Omental fat pad (tissue), 4 donors: ENCODE measurements at places on chromosomes 7 and 10.

DNA sequence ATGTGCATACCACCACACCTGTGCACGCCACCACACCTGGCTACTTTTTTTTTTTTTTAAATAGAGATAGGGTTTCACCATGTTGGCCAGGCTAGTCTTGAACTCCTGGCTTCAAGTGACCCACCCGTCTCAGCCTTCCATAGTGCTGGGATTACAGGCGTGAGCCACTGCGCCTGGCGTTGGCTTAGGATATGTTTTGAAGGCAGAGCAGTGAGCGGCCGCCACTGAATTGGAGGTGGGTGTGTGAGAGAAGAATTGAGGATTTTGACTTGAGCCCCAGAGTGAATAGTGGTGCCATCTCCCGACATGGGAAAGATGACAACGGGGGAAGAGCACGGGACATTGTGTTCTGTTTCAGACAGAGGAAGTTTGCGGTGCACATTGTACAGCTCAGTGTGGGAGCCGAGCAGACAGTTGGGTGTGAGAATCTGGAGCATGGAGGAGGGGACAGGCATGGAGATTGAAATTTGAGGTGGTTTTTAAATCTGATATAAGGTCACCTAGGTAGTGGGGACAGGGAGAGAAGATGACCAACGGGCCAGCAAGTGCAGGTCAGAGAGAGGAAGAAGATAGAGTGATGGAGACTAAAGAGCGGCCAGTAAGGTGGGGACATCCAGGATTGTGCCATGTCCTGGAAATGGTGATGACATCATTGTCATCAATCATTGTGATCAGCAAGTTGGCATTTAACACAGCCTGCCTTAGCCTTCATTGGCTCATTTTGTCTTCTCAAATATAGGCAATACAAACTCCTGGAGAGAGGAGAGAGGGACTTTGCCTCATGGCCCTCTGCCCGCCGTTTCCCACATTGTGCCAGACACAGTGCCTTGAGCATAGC is 35.8 kb downstream of the VWA2 start:
- no peak for DNase-seq

DNA sequence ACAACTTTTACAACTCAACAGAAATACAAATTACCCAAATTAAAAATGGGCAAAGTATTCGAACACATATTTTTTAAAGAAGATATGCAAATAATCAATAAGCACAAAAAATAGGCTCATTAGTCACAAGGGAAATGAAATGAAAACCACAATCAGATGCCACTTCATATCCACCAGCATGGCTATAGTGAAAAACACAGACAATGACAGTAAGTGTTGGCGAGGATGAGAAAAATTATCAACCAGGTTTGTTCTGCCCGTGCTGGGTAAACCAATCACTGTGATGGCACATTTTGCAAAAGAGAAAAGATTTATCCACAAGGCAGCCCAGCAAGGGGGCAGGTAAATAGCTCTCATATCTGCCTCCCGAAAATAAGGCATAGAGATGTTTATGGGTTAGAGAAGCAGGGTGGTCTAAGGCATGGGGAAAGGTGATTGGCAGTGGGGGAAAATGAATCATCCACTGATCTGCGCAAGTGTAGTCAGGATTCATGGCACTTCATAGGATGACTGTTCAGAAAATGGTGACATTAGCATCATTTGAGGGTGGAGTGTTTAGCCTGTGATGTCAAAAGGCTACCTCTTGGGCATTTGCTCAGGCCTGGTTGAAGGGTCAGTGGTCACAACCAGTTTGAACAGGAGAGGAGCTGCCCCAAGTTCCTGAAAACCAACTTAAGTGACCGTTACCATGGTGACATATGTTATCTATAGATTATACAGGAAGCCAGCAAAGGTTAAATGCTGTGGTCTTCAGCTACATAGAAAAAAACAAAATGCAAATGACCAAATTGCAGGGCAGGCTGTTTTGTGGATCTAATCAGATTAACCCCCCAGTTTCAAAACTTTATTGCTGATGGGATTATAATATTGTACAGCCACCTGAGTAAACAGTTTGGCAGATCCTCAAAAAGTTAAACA is 8.0 kb upstream of the CFAP70 start:
- no peak for DNase-seq

GRCh38 chr7:130380861-130381455 is 664 bp downstream of the CPA1 start:
- no peak for DNase-seq

- DNase-seq, result no peak
Measured at GRCh38 chr10:47151920-47152319, 148.1 kb upstream of the GDF10 start.

GRCh38 chr7:38748056-38748610 is 117.0 kb upstream of the AMPH start:
- no peak for DNase-seq

DNA sequence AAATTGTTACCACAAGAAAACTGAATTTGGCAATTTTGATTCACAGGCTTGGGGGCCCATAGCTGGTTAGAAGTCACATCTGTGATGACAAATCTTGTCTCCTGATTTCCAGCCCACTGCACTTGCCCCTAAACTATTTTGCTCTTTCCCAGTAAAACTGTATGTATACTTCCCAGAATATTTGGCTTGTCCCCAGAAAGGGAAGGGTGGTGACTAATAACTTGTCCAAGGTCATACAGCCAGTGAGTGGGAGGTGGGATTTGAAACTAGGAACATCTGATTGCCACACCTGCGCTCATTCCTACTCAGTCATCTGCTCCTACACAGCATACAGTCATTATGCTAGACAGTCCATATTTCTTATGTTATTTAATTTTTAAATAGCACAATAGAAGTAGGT is 304.5 kb downstream of the SDHAF3 start:
- DNase-seq, result no peak

GRCh38 chr10:29969255-29970011 is 90.0 kb downstream of the JCAD start:
- no peak for DNase-seq

DNA sequence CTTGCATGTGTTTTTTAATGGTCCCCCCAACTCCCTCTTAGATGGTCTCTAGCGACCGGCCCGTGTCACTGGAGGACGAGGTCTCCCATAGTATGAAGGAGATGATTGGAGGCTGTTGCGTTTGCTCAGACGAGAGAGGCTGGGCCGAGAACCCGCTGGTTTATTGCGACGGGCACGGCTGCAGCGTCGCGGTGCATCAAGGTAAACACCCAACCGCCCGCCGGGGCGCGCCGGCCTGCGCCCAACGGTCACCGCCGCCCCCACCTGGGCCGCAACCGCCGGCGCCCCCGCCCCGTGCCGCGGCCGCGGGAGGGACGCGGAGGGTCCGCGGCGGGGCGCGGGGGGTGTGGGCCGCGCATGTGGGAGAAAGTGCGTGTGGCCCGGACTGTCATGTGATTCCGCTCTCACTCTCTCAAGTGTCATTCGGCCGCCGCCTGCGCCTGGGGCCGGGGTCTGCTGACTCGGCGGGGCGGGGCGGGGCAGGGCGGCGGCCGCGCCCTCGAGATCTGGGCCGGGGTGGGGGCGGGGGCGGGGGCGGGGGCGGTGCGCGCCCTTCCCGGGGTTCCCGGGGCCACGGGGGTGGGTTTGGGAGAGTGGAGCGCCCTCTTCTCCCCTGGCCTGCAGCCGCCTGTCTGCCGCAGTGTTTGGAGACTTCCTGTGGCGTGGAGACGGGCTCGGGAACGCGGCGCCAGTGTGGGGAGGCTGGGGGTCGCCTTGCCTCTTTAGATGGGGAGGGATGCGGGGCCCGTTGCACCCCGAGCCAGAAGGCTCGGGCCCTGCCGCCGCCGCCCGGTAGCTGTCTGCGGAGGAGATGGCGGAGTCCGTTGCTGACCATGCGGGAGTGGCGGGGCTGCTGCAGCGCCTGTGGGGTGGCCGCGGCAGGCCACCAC is 817 bp downstream of the MLLT10 start:
- DNase-seq, result no peak

- no peak for DNase-seq
Measured at GRCh38 chr7:4711634-4712033, 29.5 kb downstream of the FOXK1 start.

GRCh38 chr10:21458126-21458871 is 67.2 kb downstream of the SKIDA1 start:
- DNase-seq, result no peak

DNA sequence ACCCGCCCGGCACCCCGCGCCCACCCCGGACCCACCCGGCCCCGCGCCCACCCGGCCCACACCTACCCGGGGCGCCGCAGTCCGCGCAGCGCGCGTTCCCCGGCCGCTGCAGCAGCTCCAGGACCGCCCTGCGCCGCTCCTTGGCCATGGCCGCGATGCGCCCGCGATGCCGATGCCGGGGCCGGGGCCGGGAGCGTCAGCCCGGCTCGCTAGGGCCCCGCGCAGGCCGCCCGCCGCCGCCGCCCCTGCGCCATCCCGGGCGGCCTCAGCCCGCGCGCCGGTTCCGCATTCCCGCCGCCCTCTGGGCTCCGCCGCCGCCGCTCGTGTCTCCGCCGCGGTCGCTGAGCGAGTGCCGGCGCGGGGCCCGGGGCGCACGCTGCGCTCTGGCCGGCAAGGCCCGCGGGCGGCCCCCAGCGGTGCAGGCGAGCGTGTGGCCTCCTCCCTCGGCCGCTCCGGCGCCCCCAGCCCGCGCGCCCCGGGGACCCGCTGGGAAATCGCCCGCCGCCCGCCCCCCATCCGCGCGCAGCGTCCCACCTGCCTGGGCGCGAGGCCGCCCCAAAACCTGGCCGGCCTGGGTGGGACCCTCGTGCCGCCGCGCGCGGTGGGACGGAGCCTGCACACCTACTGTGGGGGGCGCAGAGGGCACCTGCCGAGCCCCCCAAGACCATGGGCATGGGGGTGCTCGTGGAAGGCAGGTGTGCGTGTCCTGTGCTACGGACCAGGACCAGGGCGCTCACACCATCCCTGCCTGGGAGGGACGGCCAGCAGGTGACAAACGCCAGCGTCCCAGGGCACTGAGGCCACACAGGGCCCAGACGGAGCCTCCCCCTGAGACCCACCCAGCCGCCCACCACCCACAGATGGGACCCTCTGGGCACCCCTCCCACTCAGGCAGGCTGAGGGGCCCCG is at the start of gene ADAP1:
Gene ADAP1 (minus strand): TSS at position 351 of the 909 bp plus-strand sequence. CDS start 203 bp downstream, at position 148.
- no peak for DNase-seq

DNA sequence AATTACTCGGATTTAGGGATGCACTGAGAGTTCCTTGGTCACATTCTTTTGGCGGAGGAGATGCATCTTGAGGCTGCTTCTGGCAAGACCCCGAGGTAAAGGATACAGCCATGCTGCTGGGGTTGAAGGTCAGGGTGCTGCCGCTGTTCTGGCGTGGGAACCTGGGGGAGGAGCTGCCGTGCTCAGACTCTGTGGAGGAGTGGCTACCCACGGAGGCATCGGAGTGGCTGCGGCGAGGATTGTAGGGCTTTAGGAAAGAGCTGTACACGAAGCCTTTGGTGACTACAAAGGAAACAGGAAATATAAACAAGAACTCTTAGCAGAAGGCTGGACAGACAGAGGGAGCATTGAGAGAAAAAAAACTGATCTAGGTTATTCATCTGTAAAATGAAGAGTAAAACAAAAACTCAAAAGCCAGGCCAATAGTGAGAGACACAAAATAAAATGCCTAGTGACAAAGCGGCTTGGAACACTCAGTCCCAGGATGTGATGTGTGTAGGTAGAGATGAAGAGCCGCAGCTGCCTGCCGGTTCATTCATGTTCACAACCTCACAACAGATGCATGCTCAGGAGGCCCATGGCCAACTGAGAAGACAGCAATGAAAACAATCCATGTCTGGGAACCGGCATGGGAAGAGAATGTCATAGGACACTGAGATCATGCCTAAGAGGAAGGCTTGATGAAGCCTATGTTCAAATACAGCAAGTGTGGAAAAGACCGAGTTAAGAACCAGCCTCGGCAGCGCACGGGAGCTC is 97.8 kb downstream of the ABCC2 start:
- no peak for DNase-seq

- no peak for DNase-seq
Measured at GRCh38 chr7:121714559-121715303, 158.2 kb upstream of the PTPRZ1 start.

DNA sequence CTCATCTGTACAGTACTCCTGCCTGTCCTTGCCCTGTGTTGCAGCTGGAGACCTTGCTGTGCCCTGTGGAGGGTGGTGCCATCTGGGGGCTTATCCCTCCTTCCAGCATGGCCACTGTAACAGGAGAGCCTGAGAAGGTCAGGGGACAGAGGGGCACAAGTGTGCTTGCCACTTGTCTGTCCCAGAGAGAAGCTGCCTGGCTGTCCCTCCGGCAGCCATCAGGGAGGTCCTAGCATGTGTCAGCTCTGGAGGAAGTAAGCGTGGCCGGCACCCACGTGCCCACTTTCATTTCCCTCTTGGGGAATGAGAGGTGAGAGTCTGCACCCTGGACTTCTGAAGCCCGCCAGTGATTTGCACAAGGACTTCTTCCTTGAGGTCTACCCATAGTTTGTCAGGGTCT is 97.0 kb upstream of the PPIF start:
- DNase-seq, result no peak

GRCh38 chr7:29555061-29555460 is 8.6 kb upstream of the PRR15 start:
- no peak for DNase-seq

DNA sequence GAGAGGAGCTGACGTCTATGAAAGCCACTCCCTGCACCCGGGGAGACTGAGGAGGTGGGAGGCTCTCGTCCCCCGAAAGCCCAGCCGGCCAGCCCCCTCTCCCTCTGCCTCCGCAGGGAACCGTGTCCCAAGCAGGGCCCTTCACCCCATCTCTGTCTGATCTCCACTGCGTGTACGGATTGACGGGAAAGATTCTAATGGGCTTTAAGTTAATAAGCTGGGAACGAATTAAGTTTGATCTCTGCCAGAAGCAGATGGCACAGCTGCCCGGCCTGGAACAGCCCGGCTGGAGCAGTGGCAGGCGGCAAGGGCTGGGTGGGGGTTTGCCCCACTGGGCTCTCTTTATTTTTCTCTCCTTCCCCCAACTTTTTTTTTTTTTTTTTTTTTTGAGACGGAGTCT is 6.1 kb upstream of the SLC29A4 start:
- DNase-seq, result no peak

DNA sequence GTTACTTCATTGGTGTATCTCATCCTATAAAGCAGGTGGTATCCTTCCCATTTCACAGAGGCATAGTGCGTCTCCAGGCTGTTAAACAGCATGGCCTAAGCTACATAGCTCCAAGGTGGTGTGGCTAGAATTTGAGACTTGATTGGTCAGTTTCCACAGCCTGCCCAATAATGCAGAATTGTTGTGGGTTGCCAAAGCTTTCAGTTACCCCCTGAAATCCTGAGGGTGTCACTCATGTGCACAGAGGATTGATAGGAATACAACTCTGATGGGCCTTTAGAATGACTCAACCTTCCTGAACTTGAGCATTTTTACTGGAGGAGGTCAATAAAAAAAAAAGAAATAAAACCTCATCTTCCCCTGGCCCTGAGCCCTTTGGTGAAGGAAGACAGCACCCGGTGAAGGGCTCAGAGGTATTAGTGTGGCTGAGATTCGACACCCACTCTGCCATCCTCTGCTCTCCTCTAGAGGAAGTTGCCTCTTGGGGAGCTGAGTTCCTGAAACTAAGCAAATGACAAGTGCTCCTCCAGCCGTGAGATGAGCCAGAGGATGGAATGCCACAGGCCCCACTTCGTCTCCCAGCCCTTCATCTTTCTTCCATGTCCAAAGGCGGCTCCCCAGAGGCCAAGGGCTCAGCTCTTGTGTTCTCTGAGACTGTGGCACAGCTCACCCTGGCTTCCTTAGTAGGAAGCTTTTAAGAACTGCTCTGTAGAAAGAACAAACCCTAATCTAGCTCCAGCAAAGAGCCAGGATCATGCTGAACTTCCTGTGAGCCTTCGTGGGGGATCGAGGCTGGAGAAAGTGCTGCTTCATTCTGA is 1.0 kb downstream of the ACSL5 start:
- DNase-seq, result no peak
